ENCODE measurements at places on chromosomes 5 and 9.

DNA sequence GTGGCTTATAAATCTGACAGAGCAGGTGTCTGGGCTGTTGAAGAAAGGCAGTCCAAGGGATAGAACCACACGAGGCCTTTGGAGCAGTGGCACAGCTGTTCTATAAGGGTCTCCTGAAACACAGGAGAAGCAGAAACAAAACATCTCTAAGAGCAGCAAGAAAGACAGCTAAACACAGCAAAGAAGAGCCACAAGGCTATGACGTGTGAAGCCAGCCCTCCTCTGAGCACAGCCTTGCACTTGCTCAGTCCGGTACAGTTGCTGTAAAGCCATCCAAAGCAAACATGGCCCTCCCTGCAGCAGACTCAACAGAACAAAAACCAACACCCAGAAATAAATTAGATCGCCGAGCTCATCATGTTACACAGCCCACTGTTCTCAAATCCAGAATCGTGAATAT, 2.6 kb upstream of the GZMK start:
- no peak for DNase-seq

- no peak for DNase-seq
Observed at GRCh38 chr5:169923988-169924387, 56.3 kb downstream of the INSYN2B start.

DNA sequence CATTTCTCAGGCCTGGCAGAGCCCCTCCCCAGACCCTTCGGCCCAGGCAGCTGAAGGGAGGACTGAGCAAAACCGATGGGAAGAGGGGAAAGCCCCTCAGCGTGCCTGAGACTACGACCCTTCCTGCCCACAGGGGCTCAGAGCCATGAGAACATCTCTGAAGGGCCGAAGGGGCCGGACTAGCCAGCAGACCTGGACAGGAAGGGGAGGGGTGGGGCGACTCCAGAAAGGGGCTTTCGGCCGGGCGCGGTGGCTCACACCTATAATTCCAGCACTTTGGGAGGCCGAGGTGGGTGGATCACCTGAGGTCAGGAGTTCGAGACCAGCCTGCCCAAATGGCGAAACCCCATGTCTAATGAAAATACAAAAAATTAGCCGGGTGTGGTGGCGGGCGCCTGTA, 85.8 kb upstream of the PHYKPL start:
- no peak for DNase-seq

DNA sequence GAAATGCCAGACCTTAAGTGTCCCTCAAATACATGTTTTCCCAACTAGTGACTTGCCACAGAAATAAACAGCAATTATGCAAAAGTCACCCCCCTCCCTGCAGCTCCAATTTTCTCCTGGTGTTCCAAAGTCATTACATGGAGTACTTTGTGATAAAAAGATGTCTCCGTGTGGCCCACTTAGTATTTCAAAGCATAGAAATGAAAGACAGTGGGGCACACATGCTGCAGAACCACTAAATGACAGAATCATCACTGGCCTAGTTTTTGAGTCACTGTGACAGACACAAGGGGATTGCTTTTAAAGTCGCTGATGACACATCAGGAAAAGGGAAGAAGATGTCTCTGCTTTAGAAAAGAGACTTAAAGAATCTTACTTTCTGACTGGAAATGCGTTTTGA, 323.4 kb downstream of the PSAT1 start:
- no peak for DNase-seq

DNA sequence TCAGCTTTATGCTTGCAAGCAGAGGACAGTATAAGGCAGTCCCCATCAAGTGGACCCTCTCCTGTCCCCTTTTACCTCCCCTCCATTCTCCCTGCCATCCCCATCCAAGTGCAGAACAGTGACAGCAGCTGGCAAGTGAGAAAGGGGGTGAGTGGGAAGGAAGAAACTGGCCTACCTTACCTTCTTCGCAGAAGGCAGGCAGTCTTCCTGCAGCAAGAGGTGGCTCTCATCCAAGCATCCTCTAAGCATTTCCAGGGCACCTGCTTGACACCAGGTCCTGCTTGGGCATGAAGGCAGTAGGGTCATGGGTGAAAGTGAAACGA, 77.3 kb upstream of the SH3PXD2B start:
- no peak for DNase-seq

DNA sequence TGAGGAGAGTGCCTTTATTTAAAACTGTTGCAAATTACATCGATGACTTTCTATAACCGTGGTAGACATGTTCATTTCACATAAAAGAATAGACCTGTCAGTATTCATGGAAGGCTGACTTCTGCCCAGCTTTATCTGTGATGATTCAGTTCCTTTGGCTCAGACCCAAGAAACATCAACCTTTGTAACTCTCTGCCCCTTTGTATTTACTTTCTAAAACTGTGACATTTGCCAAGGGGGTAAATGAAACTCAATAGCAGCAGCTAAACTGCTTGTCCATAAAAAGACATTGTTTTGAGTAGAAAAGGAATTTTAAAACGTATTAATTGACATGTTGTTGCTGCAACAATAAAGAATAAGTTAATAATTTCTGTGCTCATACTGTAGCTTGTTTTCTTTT, 137.8 kb upstream of the ANKH start:
- DNase-seq, result no peak

GRCh38 chr5:178469975-178470759, 120.0 kb downstream of the COL23A1 start:
- no peak for DNase-seq

- DNase-seq, result no peak
Observed at GRCh38 chr9:20561531-20561930, 60.8 kb downstream of the MLLT3 start.

DNA sequence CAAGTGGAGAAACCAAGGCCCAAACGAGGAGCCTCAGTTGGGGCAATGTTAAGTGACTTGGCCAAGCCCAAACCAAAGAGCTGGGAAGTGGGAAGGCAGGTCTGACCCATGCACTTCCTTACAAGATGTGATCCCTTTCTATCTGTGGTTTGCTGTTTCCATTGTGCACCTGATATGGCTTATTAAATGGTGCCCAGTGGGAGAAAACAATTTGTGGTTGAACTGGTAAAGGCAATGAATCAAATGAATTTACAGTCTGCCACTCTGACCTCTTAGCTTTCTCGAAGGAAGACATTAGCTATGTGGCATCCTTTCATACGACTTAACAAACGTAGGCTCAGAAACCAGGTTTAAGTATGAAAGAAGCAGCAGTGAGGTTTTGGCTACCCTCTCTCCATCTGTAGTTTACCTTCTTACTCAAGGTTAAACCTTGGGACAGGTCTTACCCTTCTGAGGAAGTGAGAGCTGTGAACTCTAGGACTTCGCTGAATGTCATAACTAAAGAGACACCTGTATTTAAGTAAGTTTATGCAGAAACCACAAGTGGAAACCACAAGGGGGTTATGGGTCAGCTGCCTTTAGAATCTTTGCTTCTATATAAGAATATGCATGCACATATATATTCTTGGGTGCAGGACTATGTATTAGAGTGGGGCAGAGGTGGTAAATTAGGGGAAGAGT, 100.5 kb upstream of the SPATA31D4 start:
- DNase-seq, result no peak

GRCh38 chr9:134313470-134313869, 12.8 kb upstream of the RXRA start:
- DNase-seq, result no peak

GRCh38 chr9:36278243-36278642, 20.0 kb upstream of the GNE start:
- DNase-seq, result no peak

- no peak for DNase-seq
Observed at GRCh38 chr5:139592289-139592688, 31.1 kb downstream of the UBE2D2 start.

DNA sequence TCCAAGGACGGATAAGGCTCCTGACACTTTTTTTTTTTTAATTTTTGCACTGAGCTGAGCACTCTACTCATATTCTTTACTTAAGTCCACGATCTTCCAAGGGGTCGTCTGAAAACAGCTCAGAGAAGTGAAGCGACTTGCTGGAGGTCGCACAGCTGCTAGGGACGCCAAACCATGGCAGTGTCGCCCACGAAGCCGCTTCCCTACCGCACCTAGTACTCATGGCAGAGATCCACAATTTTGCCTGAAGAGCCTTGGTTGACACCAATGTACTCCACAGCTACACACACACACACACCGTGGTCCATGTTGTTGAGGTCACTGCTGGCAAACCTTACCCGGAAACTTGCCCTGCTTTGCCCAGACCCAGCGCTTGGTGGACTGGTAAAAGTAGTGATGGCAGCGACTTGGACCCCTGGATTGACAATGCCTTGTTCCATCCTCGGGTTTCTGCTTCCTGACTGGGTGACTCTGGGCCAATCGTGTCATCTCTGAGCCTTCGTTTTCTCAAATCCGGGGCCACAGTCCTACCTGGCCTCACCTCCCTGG, 521 bp upstream of the SLIT3 start:
- no peak for DNase-seq

- DNase-seq, result no peak
Observed at GRCh38 chr5:6178846-6179532, 199.4 kb downstream of the MED10 start.

DNA sequence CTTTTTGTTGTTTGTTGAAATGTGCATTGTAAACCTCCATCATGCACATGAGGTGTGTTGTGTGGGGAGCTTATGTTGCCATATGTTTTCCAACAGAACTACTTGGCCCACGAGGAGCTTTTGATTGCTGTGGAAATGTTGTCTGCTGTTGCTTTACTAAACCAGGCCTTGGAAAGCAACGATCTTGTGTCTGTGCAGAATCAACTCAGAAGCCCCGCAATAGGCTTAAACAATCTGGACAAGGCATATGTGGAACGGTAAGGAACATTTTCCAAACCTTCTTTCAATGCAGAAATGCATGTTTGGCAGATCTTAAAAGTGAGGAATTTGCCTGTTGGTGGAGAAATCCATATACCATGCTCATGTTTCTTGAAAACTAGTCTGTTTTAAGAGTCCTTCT, 22.5 kb downstream of the F2RL2 start:
- no peak for DNase-seq

DNA sequence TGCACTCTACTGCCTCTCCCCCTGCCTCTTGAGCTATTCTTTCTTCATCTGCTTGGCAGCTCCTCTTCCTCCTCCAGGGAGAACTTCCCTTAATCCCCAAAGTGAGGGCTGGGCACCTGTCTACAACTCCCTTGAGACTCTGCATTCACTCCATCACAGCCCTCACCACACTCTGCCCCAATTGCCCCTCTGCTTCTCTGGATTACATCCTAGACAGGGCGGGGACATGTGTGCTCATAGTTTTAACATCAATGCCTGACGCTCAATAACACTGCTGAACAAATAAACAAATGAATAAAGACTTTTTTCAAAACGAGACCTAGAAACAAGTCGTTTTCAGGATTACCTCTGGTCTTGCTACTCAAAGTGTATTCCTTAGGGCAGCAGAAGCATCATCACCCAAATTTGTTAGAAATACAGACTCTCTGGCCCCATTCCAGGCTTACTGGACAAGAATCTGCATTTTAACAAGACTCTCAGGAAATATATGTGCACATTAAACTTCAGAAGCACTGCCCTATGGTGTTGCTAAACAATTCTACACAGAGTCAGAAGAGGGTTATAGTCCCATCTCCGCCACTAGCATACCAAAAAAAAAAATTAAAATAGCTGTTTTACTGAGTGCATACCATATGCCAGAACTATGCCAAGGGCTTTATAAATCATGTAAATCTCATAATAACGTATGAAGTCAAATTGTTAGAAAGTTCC, 115.6 kb downstream of the CDK5RAP2 start:
- DNase-seq, result no peak

GRCh38 chr5:150429410-150429873, 16.7 kb upstream of the CD74 start:
- no peak for DNase-seq

DNA sequence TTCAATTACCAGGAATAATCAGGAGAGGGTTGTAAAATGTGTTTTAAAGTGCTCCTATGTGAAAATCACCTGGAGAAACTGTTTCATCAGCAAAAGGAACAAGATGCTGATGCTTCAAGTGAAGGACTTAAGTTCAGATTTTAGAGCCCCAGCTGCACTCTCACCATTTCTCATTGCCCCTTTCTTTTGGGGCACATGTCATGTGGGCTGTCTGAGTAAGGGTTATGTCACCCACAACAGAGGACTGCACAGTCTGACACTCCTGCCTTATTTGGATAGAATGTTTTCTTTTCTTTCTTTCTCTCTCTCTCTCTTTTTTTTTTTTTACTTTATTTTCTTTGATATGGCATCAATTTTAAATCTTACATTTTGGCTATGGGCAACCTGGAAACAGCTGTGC, 204.1 kb upstream of the EFNA5 start:
- no peak for DNase-seq

GRCh38 chr5:108061941-108062340, 320.0 kb downstream of the FBXL17 start:
- DNase-seq, result no peak

DNA sequence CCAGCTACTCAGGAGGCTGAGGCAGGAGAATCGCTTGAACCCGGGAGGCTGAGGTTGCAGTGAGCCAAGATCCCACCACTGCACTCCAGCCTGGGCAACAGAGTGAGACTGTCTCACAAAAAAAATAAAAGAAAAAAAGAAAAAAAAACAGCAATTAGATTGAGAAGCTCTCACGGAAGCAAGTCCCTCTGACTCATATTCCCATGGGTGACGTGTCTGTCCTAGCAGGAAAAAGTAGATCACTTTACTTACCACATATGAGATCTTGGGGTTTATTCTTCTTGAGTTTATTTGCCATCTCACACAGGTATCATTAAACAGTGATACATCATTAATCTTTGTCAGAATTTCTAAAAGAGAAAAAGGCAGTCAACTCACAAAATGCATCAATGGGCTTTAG, 62.6 kb downstream of the SUSD1 start:
- no peak for DNase-seq

GRCh38 chr9:133051966-133052539, 9.7 kb upstream of the CEL start:
- DNase-seq, result no peak

DNA sequence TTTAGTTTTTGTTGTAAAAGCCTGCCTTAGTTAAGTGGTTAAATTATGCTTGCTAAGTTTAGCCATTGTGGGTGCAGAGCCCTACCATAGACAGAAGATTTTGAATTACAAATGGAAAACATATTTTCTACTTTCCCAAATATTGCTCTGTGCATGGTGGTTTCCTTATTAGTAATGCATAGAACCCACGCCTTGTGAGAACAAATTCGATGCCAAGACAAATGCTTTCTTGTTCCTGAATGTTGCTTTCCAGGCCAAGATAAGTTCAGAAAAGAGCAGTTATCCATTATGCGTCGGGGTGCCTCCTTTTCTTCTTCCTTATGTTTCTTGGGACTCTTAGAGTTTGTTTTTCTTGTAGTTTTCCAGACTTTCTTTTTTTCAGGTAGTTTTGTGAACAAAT, 31.0 kb upstream of the GARNL3 start:
- no peak for DNase-seq

- no peak for DNase-seq
Observed at GRCh38 chr5:72160329-72160728, 53.1 kb downstream of the MAP1B start.

Measured in stimulated activated CD8-positive, alpha-beta memory T cell treated with anti-CD3 and anti-CD28 coated beads, Interleukin-4, amount 100 ng/mL, for 1 hour (primary cell).